ENCODE measurements at places on chromosomes 2 and 18. TPM values are rescaled to one million over a fixed set of nuclear protein-coding genes. Genes with fewer than 3 reads are reported as not detected.

GRCh38 chr2:234587341-234588053 is 90.6 kb upstream of the ARL4C start:
- DNase-seq, result no peak

DNA sequence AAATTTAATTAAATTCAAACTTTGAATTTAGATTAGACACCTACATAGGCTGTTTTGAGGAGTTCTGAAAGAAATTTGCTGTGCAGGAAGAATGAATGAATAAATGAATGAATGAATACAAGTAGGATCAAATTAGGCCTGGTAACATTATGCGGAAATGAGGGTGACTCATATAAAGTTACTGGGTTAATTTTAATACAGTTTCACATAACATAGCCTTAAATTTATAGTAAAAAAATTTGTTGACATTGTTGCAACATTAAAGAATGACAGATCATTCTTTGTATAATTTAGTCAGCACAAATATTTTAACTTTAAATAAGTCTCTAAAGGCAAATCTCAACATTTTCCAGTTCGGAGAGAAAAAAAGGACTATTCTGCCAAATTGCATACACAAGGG is 1293.1 kb upstream of the SLC39A10 start:
- DNase-seq, result no peak

DNA sequence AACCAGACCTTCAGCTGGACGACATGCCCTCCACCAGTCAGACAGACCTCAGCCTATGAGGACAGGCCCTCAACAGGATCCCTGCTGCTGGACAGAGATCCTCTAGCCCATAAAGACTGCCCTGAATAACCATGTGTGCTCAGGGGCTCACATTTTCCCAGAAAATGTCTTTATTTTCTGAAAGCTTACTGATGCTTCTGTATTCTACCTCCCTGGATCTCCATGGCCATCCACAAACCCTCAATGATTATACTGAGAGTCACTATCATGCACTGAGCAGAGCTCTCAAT is 1.8 kb upstream of the PTPN18 start:
- DNase-seq, result no peak

GRCh38 chr2:85852937-85853498 is 35.8 kb downstream of the ST3GAL5 start:
- no peak for DNase-seq

GRCh38 chr2:116804901-116805300 is 1009.6 kb upstream of the DDX18 start:
- no peak for DNase-seq

- DNase-seq, result no peak
These were observed 23.7 kb upstream of the SMAD7 start for GRCh38 chr18:48974304-48975119.

COL4A4 gene
- total RNA-seq, result 5.2 TPM

ZSWIM2 gene
- not detected for total RNA-seq
